Renal pelvis (tissue), 12 donors: ENCODE measurements at places on chromosomes 16 and 17. TPM values are rescaled to one million over a fixed set of nuclear protein-coding genes. Genes with fewer than 3 reads are reported as not detected.

GRCh38 chr16:53945996-53946395 lies 242.0 kb downstream of the FTO start:
- peak; percentile 50 for DNase-seq

GRCh38 chr17:48960834-48961515 lies 7.4 kb downstream of the GIP start:
- DNase-seq = no peak

- no peak for DNase-seq
Observed at GRCh38 chr16:51193879-51194278, 42.8 kb upstream of the SALL1 start.

DNA sequence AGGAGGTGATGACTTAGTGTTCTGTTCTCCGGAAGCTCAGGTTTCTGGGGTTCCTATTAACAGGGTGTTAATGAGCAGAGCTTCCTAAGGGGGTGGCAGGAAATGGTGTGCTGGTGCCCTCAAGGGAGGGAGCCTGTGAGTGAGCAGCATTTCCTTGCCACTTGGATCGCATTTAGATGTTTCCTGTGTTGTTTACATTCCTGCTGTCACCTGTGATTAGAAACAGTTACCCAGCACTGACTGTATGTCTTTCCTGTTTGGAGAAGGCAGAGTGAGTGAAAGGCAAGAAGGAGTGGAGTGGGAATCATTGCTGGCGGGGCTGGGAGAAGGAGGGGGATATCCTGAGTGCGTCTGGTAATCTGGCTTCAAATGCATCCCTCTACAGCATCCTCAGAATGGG lies 214.6 kb downstream of the CCDC182 start:
- DNase-seq = no peak

GRCh38 chr16:55037046-55037445 lies 106.4 kb downstream of the IRX5 start:
- peak; percentile 29 for DNase-seq

DNA sequence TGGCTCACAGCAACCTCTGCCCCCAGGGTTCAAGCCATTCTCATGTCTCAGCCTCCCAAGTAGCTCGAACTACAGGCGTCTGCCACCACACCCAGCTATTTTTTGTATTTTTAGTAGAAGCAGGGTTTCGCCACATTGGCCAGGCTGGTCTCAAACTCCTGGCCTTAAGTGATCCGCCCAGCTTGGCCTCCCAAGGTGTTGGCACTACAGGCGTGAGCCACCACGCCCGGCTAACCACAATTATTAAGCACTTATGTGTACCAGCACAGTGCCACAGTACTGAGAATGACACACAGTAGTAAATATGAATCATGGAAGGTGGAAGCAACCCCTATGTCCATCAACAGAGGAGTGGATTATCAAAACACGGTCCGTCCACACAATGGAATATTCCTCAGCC lies 49.8 kb downstream of the COTL1 start:
- no peak for DNase-seq

DNA sequence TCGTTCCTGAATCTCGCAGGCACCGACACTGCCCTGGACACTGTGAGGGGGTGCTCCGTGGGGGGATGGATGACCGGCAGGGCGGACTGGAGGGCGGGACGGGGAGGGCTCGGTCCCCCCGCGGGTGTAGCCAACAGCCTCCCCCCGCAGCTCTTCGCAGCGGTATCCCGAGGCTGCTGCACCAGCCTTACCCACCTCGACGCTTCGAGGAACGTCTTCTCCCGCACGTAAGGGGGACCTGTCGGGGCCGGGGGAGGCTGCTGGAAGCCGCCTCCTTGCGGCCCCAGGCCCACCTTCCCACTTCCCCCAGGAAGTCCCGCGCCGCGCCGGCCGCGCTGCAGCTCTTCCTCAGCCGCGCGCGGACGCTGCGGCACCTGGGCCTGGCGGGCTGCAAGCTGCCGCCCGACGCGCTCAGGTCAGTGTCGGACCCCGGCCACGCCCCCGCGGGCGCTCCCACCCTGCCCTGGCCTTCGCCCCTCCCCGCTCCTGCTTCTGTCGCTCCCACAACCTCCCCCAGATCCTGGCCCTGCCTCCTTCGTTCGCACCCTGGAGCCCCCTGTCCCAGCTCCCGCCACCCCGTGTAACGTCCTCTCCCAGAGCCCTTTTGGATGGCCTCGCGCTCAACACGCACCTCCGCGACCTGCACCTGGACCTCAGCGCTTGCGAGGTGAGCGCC lies 3.3 kb downstream of the CARMIL2 start:
- DNase-seq = no peak

GRCh38 chr16:2912330-2913199 lies 834 bp downstream of the FLYWCH1 start:
- DNase-seq = peak; percentile 62

DNA sequence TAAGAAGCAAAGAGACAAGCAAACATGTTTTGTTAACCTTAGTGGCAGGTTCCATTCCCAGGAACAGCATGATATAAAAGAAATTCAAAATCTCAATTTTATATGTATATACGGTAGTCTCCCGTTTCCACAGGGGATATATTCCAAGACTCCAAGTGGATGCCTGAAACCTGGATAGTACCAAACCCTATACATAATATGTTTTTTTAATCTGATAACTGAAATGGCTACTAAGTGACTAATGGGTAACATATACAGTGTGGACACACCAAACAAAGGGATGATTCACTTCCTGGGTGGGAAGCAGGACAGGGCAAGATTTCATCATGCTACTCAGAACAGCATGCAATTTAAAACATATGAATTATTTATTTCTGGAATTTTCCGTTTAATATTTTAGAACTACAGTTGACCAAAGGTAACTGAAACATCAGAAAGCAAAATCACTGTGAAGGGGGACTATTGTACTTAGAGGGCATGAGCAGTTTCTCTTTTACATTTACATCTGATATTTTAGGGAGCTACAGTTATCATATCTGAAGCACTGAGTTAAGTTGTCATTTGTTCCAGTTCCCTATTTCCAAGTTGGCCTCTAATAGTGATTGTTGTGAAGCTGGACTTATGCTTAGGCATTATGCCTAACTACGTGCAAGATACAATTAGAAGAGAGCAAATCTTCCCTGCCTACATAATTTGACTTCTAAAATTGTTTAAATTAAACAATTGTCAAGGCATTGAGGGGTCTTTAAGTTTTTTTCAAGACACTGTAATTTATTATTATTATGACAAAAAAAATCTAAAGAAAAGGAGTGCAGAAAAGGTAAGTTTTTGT lies 34.1 kb upstream of the ABCA6 start:
- DNase-seq = no peak

- DNase-seq = no peak
Observed at GRCh38 chr17:14299280-14300141, 1.4 kb upstream of the HS3ST3B1 start.

DNA sequence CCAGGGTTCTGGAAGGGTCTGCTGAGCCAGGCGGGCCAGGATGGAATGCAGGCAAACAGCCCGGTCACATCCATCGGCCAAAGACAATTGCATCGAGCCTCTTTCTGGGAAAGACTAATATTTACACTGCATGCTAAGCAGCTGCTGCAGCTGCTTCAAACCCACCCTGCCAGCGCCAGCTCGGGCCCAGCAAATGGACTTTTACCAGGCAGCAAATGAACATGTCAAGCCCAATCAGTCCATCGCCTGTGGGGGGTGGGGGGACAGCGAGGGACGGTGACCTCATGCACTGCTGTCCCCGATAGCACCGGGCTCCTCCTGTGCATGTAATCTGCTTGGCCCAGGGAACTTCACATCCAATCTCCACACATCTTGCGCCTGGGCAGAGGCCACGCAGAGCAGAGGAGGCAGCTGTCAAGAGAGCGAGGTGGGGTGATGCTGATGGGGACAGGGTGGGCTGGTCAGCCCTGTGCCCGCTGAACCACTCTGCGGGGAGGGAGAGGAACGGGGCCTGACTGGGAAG lies 39.4 kb upstream of the CDH5 start:
- DNase-seq = no peak

DNA sequence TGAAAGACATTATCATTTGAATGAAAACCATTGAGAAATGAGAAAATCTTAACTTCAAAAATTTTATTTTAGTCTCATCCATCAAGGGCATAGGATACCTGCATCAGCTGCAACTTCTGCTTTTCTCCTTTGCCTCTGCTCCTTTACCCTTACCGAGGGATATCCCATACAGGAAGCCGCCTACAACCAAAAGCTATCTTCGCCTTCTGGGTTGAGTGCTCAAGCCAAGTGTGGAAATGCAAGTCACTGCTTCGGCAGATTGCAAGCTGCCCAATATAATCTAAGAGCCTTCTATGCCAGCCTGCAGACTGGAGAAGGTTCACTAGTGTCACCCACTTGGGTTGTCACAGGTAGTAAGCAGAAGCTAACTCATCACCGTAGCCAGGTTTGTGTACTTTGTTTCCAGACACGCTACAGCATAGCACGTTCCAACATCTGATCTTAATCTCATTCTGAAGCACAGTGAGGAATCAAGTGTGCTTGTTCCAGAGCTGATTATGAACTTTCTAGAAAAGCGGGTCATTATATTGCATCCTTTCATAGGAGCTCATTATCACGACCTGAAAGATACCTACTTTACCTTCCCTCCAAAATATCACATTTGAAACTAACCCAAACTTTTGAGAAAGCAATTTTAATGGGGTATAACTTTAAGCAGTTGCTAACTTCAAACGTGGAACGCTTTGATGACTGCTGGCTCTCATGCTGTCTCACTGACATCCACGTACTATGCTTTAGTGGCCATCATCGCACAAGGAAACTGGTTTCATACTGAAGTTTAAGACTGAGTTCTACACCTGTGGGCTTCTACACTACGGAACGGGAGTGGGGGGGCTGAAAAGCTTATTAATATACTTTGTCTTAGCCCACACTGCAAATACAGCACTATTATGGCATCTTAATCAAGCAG lies 8.0 kb upstream of the UNK start:
- no peak for DNase-seq

GRCh38 chr17:7687072-7687907 lies at the start of gene TP53:
Gene TP53, minus strand, starts transcription at chr17:7687490. Its CDS starts 10,896 bp downstream, at chr17:7676594.
- DNase-seq = peak; percentile 93

DNA sequence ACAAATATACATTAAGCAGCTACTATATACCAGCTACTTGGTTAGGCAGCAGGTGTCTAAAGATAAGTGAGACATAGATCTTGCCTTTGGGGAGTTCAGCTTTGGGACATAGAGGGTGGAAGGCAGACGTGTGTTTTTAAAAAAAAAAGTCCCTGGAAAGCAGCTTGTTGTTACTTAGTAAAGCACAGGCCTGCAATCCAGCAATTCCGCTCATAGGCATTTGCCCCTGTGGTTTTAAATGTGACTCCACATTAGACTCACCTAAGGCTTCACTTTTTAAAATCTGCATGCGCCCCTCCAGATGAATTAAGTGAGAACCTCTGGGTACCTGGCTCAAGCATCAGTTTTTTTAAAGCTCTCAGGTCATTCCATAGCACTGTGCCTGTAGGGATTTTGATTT lies 7.2 kb upstream of the MLYCD start:
- DNase-seq = no peak

DNA sequence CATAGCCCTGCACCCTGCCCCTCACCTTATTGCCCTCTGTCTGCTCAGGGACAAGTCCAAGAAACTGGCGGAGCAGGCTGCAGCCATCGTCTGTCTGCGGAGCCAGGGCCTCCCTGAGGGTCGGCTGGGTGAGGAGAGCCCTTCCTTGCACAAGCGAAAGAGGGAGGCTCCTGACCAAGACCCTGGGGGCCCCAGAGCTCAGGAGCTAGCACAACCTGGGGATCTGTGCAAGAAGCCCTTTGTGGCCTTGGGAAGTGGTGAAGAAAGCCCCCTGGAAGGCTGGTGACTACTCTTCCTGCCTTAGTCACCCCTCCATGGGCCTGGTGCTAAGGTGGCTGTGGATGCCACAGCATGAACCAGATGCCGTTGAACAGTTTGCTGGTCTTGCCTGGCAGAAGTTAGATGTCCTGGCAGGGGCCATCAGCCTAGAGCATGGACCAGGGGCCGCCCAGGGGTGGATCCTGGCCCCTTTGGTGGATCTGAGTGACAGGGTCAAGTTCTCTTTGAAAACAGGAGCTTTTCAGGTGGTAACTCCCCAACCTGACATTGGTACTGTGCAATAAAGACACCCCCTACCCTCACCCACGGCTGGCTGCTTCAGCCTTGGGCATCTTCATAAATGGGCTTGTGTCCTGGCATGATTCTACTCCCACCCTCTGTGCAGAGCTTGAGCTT lies 6.3 kb upstream of the NFATC3 start:
- no peak for DNase-seq

GRCh38 chr17:18185832-18186626 lies 2.4 kb downstream of the ALKBH5 start:
- no peak for DNase-seq

DNA sequence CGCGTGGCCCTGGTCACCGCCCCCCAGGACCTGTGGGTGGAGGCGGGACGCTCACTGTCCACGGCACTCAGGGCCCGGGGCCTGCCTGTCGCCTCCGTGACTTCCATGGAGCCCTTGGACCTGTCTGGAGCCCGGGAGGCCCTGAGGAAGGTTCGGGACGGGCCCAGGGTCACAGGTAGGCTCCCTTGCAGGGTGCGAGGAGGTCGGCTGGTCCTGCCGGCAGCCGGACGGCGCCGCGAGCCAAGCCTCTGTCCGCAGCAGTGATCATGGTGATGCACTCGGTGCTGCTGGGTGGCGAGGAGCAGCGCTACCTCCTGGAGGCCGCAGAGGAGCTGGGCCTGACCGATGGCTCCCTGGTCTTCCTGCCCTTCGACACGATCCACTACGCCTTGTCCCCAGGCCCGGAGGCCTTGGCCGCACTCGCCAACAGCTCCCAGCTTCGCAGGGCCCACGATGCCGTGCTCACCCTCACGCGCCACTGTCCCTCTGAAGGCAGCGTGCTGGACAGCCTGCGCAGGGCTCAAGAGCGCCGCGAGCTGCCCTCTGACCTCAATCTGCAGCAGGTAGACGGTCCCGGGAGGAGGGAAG lies 1.3 kb downstream of the GUCY2D start:
- no peak for DNase-seq

- no peak for DNase-seq
Observed at GRCh38 chr16:48321317-48322036, 63.7 kb downstream of the SIAH1 start.

- DNase-seq = no peak
Observed at GRCh38 chr17:45706033-45706432, 78.1 kb upstream of the CRHR1 start.

The RNF166 gene
- 20.7 TPM for polyA plus RNA-seq

The KRTAP9-4 gene
- not detected for polyA plus RNA-seq

The ANKRD13B gene
- 12.9 TPM for polyA plus RNA-seq

The RMI2 gene
- 21.1 TPM for polyA plus RNA-seq

The MVP gene
- polyA plus RNA-seq = 24.2 TPM

The EFCAB13 gene
- polyA plus RNA-seq = 14.3 TPM

The KLHL10 gene
- 0.24 TPM for polyA plus RNA-seq

The TMC8 gene
- 2.1 TPM for polyA plus RNA-seq

The SYCE1L gene
- polyA plus RNA-seq = 8.1 TPM

The SCNN1G gene
- 42.2 TPM for polyA plus RNA-seq

The KCNH4 gene
- polyA plus RNA-seq = 0.04 TPM
